ENCODE measurements at places on chromosomes 6 and 20.

GRCh38 chr6:7591770-7592169, 1.8 kb downstream of the SNRNP48 start:
- no peak for DNase-seq

DNA sequence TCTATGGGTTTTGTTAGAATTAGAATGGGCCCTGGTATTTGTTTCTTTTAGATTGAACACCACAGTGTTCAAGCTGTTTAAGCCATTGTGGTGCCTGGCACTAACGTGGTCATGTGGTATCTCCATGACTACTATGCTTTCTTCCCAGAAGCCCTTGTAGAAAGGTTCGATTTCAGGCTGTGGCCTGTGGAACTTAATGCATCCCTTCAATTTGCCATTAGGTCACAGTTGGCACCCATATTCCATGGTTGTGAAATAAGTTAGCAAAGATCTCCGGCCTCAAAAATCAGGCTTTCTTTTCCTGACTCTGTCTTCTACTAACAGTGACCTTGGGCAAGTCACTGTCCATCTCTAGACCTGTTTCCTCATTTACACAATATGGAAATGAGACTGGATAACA, 31.3 kb upstream of the AAR2 start:
- DNase-seq = no peak

DNA sequence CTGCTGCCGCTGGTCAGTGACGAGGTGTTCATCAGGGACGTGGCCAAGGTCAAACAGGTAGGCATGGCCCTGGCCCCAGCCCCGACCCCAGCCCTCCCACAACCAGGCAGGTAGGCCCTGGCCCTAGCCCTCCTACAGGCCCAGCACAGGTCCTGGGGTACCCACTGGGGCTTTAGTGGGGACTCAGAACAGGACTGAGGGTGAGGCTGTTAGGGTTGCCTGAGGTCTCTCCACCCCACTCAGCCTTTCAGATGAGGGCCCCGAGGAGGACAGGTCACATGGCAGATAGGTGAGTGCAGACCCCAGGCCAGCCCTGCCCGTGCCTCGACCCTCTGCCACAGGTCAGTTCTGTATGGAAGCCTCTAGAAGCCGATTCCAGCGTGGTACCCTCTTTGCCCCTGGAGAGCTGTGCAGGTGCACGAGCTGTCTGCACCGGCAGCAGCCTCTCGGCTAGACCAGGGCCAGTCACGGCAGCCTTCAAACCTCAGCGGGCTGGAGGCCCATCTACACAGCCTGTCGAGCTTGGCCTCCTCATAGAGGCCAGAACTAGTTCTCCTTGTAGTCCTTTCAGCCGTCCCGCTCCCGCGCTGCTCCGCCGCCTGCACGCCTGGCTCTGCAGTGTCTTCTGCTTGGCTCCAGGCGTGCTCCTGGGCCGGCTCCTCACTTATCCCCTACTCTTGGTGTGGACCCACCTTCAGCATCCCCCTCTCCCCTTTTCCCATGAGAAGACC, 35.5 kb downstream of the PYGB start:
- no peak for DNase-seq

DNA sequence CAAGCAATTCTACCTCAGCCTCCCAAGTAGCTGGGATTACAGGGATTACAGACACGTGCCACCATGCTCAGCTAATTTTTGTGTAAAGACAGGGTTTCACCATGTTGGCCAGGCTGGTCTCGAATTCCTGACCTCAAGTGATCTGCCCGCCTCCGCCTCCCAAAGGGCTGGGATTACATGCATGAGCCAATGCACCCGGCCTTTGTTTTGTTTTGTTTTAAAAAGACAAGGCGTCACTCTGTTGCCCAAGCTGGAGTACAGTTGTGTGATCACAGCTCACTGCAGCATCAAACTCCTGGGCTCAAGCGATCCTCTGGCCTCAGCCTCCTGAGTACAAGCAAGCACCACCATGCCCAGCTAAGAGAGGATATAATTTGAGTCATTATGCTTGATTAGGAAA, 5.4 kb downstream of the SERINC3 start:
- DNase-seq = no peak

DNA sequence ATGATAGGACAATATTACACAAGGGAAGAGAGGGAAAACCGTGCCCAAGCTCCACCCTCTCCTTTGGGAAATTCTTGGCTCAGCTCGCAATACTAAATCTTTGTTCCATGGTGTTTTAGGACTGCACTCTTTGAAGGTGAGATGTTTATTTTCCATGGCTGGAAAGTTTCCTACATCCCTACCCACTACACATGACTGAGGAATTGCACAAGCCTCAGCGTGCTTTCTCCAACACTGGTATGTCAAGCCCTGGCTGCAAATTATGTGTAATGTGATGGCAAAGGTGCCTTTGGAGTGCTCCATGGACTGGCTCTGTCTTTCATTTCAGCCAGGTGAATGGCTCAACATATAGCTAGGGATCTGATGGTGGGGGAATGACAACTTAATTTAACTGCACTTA, 134.3 kb downstream of the ISM1 start:
- no peak for DNase-seq

- no peak for DNase-seq
Measured at GRCh38 chr6:32882879-32883250, 28.9 kb downstream of the PSMB9 start.

- DNase-seq = no peak
Measured at GRCh38 chr6:116547358-116547757, 1.9 kb upstream of the TRAPPC3L start.

DNA sequence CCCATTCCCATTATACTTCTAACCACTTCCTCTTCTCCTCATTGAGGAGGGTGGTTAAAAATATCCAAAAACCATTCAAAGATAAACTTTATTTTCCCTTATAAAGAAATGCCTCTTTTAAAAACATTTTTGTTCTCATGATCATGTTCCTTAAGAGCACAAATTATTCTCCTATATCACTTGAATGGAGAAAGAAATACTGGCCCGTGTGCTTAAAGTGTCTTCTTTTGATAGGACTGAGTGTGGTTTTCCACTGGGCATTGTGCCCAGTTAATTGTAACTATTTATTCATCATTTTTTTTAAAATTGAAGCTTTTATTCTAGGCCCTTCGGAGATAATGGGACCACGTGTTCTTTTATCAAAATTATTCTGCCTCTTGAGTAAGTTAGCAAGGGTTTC, 871.5 kb downstream of the QKI start:
- DNase-seq = no peak

DNA sequence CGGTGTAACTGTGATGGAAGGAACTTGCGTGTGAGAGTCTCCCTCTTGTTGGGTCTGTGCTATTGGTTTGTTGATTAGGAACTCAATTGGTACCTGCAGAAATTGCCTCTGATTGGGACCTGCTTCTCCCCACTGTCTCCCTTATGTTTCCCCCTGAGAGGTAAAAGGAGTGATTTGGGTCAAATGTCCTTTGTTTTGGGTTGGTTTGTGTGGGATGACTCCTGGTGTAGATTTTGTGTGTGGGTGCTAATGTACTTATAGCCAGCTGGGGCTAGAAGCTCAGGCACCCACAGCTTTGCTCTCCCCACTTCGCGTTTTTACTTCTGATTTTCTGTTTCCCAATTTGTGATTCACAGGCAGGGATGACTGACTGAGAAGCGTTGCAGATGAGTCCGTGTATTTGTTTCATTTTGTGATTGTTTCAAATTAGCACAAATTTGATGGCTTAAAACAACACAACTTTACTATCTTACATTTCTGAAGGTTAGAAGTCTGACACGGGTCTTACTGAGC, 79.1 kb downstream of the UTRN start:
- no peak for DNase-seq

GRCh38 chr6:112122756-112123155, 35.4 kb downstream of the FAM229B start:
- no peak for DNase-seq

DNA sequence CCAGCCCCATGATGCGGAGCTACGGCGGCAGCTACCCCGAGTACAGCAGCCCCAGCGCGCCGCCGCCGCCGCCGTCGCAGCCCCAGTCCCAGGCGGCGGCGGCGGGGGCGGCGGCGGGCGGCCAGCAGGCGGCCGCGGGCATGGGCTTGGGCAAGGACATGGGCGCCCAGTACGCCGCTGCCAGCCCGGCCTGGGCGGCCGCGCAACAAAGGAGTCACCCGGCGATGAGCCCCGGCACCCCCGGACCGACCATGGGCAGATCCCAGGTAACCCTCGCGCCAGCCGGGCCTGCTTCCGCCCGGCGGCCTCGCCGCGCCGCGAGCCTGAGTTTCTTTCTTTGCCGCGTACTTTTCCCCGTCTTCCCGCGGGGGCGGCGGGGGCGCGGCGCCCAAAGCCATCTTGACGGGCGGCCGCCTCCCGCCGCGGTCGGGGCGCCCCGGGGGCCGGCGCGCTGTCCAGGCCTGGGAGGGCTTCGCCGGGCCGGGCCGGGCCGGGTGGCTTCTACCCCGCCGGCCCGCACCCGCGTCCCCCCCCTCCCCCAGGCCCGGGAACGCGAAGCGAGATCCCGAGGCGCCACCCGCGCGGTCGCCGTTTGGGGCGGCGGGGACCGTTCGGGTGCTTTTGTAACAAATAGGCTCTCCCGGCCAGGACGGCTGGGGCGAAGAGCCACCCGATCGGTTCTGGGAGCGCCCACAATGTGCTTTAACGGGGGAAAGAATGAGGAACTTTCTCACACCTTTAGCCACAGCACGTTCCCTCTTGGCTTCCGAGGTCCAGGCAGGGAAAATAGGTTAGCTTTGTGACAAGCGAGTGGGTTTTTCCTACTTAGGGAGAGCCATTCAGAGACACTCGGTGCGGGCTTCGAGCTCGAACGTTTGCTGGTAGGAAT, 2.3 kb downstream of the ARID1B start:
- peak; percentile 43 for DNase-seq

GRCh38 chr6:167153521-167153959, 4.2 kb downstream of the GPR31 start:
- no peak for DNase-seq

DNA sequence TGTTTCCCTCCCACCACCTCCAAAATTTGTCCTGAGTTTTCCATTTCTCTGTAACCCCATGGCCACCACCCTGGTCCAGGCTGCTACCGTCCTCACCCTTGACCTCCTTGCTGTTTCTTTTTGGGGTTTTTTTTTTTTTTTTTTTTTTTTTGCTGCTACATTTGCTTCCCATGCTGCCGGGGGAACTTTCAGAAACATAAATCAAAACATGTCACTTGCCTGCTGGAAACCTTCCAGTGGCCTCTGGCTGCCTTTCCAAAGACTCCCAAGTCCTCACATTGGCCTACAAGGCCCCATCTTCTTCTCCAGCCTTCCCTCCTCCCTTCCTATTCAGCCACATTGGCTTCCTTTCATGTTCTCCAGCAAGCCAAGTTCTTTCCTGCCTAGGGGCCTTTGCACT, 50.4 kb upstream of the PTGIS start:
- DNase-seq = no peak

GRCh38 chr6:85362652-85363310, 87.1 kb upstream of the NT5E start:
- DNase-seq = no peak

DNA sequence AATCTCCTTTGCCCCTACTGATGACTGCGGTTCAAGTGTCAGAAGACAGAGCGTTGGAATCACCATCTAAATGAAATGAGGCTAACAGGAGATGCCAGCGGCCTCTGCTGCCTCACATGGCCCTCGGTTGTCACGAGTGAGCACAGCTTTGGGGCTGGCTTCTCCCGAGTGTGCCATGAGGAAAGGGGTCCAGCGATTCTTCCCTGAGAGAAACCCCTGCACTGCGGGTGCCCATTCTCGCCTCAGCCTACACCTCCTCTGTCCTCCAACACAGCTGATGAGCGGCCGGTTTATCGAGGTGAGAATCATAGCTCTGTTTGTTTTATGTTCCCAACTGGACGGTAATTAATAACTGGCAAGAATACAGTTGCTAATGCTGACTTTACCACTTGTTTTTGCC, 144.7 kb upstream of the RPS6KA2 start:
- no peak for DNase-seq

- no peak for DNase-seq
Measured at GRCh38 chr6:30544666-30545272, 11.5 kb downstream of the GNL1 start.

DNA sequence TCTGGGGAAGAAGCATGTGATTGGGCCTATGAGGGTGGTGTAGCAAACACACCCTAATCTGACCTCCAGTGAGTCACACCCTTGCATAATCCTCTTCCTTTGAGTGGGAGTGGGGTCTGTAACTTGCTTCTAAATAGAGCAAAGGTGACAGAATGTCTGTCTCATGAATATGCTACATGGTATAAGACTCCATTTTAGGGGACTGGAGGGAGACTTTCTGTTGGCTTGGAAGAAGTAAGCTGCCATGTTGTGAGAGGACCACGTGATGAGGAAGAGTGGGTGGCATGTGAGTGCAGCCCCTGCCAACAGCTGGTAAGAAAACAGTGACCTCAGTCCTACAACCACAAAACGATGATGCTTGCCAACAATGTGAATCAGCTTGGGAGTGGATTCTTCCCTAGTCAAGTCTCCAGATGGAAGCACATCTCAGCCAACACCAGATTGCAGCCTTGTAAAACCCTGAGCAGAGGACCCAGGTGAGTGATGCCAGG, 3.7 kb downstream of the AK9 start:
- no peak for DNase-seq

DNA sequence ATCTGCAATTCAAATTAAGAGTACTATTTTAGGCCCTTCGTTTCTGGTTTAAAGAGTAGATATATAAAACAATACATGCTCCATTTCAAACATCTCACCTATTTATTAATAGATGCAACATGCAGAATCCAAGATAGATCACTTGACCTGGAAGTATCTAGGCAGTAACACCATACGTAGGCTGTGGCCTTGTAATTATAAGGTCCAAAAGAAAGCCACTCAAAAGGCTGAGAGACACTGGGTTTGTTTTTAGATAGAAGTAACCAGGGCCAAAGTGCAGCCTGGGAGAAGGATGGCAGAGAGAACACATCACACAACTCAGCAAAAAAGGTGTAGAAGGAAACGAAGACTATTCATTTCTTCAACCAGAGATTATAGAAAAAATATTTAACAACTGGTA, 8.4 kb upstream of the GFOD1 start:
- no peak for DNase-seq

GRCh38 chr6:140077827-140078560, 703.5 kb upstream of the CITED2 start:
- DNase-seq = no peak

DNA sequence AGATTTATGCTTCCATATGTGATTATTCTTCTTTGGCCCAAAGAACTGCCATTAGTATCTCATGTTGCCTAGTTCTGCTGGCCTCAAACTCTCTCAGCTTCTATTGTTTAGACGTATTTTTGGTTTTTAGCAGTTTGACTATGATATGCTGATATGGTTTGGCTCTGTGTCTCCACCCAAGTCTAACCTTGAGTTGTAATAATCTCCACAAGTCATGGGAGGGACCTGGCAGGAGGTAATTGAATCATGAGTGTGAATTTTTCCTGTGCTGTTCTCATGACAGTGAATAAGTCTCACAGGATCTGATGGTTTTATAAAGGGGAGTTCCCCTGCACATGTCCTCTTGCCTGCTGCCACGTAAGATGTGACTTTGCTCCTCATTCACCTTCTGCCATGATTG, 96.7 kb upstream of the ARG1 start:
- no peak for DNase-seq
